ENCODE measurements at places on chromosomes 1 and 21. TPM values are rescaled to one million over a fixed set of nuclear protein-coding genes. Genes with fewer than 3 reads are reported as not detected.

Gene MMEL1
- 7.6 TPM for total RNA-seq

Gene PPT1
- 48.4 TPM for total RNA-seq

Gene SELL
- total RNA-seq, result 0.49 TPM

Gene UTS2
- not detected for total RNA-seq

Gene RAB3B
- total RNA-seq, result 12.5 TPM

Gene TNFRSF18
- total RNA-seq, result not detected

Gene PADI4
- 0.98 TPM for total RNA-seq

Gene DNAI4
- 9.6 TPM for total RNA-seq

Gene FAM43B
- total RNA-seq, result 0.74 TPM

Gene OR2M3
- under 0.01 TPM for total RNA-seq

Gene KCNJ9
- total RNA-seq, result 10.6 TPM

Gene IL10
- not detected for total RNA-seq

Gene TMED5
- 34.4 TPM for total RNA-seq

Gene HTR1D
- total RNA-seq, result 0.25 TPM

Gene ZBTB18
- total RNA-seq, result 364 TPM

Gene MTARC1
- 13.5 TPM for total RNA-seq

Gene LRRN2
- total RNA-seq, result 11.8 TPM

Gene OLFM3
- 24.3 TPM for total RNA-seq

Gene CFAP45
- total RNA-seq, result 0.74 TPM

Gene GPR157
- total RNA-seq, result 0.25 TPM

Gene PADI1
- not detected for total RNA-seq

Gene SELENON
- total RNA-seq, result 16.5 TPM

Gene LCE3D
- not detected for total RNA-seq

Gene SLAMF9
- not detected for total RNA-seq

Gene WDR64
- not detected for total RNA-seq

Gene LRRC53
- under 0.01 TPM for total RNA-seq

Gene EPHB2
- 31.0 TPM for total RNA-seq

Gene KRTAP19-3
- total RNA-seq, result not detected

Gene MXRA8
- 11.3 TPM for total RNA-seq

Gene SPRR1B
- not detected for total RNA-seq

Gene SELE
- 0.74 TPM for total RNA-seq

Gene GNAT2
- not detected for total RNA-seq

Gene HORMAD1
- 0.49 TPM for total RNA-seq

Measured in temporal lobe (tissue), 4 donors.